ENCODE measurements at places on chromosomes 5 and 9.

DNA sequence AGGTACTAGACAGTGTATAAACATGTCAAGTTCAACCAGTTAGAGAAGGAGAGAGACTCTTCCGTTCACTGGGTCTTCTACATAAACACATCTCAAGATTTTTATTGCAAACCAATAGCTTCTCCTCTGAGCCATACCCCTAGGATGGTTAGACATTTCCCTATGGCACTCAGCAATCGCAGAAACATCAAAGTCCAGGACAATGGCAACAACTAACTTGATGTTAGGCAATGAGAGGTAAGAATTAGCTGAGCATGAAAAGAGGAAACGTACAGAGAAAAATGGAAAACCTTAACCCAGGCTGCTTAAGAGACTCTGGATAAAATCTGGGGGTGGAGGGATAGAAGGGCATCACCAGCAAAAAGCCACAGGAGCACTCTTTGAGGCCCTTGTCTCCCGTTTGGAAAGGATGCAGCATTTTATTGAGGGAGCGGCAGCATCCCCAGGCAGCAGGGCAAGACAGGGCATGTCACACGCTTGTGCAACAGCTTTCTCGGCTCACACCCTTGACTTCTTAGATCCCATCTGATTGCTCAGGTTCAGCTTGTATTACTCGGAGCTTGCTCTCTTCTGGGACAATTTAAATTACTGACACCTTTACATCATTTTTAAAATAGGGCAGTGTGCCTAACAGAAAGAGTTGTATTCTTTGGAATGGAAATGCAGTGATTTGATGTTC lies 8.6 kb upstream of the PSAT1 start:
- no peak for DNase-seq

DNA sequence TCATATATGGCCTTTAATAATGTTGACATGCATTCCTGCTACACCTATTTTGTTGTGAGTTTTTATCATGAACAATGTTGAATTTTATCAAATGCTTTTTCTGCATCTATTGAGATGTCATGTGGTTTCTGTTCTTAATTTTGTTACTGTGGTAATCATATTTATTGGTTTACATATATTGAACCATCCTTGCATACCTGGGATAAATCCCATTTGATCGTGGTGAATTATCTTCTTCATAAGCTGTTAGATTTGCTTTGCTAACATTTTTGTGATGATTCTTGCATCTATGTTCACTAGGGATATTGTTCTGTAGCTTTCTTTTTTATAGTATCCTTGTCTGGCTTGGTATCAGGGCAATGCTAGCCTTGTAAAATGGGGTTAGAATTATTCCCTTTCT lies 222.0 kb downstream of the WDR70 start:
- no peak for DNase-seq

GRCh38 chr5:43208658-43209057 lies 16.6 kb downstream of the NIM1K start:
- no peak for DNase-seq

GRCh38 chr9:19470981-19471650 lies 62.3 kb downstream of the ACER2 start:
- DNase-seq = no peak

DNA sequence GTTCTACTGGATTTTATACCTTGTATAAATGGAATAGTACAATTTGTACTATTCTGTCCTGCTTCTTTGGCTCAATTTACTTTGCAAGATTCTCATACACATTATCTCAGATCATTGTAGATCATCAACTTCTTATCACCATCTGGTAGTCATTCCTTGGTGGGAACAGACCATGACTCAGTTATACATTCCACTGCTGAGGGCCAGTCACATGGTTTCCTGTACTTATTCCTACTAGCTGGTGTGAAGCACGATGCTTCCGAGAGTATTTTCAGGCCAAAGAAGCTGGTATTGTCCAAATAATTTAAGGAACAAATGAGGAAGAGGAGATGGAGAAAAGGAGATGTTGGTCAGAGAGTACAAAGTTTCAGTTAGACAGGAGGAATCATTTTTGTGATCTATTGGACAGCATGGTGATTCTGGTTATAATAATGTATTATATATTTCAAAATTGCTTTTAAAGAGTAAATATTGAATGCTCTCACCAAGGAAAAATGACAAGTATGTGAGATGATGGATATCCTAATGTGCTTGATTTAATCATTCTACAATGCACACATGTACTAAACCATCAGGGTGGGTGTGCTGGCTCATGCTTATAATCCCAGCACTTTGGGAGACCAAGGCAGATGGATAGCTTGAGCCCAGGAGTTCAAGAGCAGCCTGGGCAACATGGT lies 124.1 kb downstream of the SYK start:
- DNase-seq = no peak

- no peak for DNase-seq
These were observed 16.7 kb downstream of the SLC28A3 start for GRCh38 chr9:84323858-84324257.

GRCh38 chr9:134566196-134566847 lies 75.3 kb upstream of the COL5A1 start:
- no peak for DNase-seq

DNA sequence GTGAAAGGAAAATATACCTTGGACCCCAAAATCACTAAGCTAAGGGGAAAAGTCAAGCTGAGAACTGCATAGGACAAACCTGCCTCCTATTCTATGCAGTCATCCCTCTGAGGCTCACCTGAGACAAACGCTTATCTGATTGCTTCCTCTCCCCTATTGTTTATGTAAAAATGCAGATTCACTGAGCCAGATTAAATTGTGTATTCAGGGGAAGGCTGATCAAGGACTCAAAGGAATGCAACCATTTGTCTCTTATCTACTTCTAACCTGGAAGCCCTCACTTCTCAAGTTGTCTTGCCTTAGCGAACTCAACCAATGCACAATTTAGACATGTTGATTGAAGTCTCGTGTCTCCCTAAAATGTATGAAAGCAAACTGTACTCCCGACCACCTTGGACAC lies 13.3 kb downstream of the SPARC start:
- no peak for DNase-seq

GRCh38 chr9:109244179-109245132 lies 76.4 kb downstream of the EPB41L4B start:
- peak; percentile 76 for DNase-seq

DNA sequence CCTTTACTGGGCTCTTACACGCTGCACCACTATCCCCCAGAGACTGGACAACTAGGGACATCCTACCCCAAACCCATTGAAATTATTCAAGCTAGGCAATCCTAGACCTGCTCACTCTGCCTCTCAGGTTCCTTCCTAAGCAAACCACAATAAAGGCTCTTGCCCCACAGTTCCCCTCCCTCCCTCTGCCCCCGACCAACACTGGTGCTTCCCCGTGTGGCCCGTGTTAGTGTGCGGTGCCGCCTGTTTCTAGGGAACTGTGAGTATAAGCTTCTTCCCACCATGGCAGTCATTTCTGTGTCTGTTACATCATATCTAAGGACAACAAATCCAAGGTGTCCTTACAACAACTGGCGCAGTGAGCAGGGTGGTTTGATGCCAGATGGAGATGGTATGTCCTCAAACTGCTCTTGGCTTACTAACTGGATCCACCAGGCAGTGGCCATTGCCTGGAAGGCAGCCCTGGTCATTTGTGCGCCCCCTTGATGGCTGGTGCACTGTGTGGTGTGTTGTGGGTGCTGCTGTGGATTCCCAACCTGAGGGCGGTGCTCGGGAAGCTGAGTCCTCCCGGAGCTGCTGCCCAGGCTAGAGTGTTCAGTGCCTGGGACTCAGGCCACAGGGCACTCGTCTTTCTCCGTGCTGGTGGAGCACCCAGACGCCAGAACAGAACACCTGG lies 8.4 kb upstream of the MXD3 start:
- DNase-seq = no peak

DNA sequence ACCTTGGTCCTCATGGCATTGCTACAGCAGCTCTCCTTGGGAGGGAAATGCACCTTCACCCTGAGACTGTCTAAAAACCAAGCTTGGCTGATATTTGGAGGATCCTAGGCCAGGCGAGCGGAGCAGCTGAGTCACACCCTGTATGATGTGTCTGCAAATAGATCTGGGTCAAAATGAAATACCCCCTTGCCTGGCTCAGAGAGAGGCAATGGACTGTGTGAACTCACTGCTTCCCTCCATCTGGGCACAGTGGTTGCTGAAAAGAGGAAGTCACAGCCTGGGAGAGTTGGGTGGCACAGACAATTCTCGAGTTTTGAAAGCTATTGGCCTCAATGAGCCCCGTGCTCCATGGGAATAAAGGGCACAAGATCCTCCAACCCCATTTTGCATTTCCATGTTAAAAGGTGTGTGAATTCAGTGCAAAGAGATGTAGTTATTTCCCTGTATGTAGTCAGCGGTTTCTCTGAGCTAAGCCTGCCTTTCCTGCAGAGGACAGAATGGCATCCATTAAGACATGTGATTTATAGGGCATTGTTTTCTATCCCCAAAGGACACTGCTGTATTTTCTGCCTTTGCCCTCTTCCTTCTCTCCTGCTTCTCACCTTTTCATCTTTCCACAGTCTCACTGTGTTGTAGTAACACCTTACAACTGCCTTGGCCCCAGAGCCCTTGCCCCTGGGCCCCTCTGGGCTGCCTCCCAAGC lies 177.2 kb downstream of the GADD45G start:
- DNase-seq = no peak

GRCh38 chr5:141870228-141870627 lies 8.0 kb downstream of the PCDH1 start:
- DNase-seq = no peak

DNA sequence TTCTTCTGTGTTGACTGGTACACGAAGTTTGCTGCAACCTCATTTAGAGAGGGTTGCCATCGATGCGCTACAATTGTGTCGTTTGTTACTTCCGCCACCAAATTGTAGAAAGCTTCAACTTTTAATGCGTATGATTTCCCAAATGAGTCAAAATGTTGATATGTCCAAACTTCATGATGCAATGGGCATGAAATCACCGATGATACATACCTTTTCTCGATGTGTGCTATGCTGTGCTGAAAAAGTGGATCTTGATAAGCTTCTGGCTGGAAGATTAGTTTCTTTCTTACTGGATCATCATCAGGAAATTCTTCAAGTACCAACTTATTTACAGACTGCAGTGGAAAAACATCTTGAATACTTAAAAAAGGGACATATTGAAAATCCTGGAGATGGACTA lies 65.7 kb downstream of the TMEM38B start:
- no peak for DNase-seq

- no peak for DNase-seq
These were observed 500.9 kb downstream of the DIRAS2 start for GRCh38 chr9:90141723-90142122.

- no peak for DNase-seq
These were observed 21.6 kb downstream of the LPCAT1 start for GRCh38 chr5:1502046-1502736.

- DNase-seq = no peak
These were observed 5.5 kb downstream of the NR2F1 start for GRCh38 chr5:93588352-93589151.

DNA sequence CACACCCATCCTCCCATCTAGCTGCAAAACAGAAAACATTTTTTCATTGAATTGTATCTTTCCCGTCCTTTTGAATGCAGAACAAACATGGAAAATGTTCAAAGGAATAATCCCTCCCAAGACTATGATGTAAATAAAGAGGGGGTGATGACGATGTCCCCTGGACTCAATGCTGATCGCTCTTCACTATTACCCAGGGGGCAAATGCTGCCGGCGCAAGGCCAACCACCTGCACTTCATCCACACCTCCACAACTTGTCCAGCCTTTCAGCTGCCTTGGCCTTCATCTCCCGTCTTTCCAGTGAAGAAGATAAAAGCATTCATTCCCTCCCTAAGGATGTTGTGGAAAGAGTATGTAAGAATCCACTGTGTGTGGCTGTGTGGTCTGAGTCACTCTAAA lies 240.3 kb downstream of the AGTPBP1 start:
- DNase-seq = no peak

DNA sequence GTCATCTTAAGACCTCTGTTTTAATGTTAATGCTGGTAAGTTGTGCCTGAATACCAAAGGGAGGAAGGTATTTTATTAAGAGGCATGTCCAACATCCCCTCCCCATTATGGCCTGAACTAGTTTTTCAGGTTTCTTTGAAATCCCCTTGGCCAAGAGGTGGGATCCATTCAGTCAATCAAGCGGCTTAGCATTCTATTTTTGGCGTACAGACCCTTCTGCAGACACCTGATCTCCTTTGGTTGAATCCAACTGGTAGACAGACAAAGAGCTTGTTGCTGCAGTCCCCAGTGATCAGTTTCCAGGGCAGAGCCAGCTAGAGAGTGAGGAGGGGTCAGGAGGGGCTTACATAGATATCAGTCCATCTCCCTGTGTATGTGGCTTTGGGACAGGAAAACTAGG lies 7.9 kb upstream of the KCNMB1 start:
- no peak for DNase-seq

- DNase-seq = no peak
These were observed 33.1 kb upstream of the TLX3 start for GRCh38 chr5:171275841-171276544.

GRCh38 chr5:179288101-179288808 lies 57.0 kb downstream of the ADAMTS2 start:
- DNase-seq = no peak

DNA sequence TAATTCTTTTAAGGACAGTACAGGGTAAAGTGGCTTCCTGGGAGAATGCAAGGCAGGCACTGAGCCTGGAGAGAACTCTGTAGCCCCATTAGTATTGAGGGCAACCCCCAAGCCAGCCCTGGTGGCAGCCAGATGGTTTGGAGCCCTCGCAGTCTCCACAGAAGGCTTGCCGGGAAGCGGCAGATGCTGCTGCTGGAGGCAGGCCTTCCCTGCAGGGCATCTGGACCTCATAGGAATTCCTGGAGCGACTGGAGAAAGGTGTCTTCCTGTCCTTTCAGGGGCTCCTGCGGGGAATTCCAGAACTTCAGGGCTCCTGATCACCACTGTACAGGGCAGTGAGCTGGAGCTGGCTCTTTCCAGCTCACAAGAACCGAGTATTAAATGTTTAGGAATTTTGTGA lies 167.5 kb downstream of the INSYN2B start:
- DNase-seq = no peak

- DNase-seq = no peak
These were observed 14.2 kb upstream of the CCNB1 start for GRCh38 chr5:69152731-69153130.

GRCh38 chr5:159415301-159415937 lies 85.1 kb upstream of the IL12B start:
- DNase-seq = no peak

DNA sequence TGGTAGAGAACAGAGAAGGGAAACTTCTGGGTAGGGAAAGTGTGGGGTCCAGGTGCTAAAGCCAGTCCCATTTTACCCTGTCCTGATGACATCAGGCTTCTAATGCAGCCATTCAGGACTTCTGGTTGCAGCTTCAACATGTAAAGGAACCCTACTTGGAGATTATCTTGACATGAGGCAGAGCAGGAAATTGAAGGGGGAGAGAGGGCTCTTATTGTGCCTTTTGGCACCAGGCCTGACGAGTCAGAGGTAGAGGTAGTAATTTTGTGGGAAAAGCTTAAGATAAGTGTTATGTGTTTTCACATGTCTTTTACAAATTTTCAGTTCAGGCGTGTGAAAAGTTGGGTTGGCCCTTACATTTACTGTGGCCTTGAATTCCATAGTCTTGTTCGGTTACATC lies 102.4 kb upstream of the APC start:
- DNase-seq = no peak

DNA sequence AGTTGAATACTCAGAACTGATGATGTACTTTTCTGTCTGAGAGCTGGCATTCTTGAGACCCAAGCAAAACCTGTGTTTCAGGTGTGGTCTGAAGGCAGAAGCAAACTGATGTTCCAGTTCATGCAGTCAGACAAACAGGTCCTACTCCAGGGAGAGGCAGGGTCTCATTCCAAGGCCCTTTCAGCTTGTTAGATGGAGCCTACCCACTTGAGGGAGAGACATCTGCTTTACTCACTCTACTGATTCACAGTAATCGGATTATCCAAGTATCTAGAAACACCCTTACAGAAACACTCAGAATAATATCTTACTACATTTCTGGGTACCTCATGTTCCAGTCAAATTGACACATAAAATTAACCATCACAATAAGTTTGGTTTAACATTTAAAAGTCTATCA lies 207.8 kb downstream of the KDM4C start:
- DNase-seq = no peak
